ENCODE measurements at places on chromosomes 3 and 15. TPM values are rescaled to one million over a fixed set of nuclear protein-coding genes. Genes with fewer than 3 reads are reported as not detected.

The ADGRG7 gene
- total RNA-seq: 27.0 TPM

GRCh38 chr3:58214484-58215316, 3.9 kb upstream of the DNASE1L3 start:
- peak; percentile 40 for DNase-seq

DNA sequence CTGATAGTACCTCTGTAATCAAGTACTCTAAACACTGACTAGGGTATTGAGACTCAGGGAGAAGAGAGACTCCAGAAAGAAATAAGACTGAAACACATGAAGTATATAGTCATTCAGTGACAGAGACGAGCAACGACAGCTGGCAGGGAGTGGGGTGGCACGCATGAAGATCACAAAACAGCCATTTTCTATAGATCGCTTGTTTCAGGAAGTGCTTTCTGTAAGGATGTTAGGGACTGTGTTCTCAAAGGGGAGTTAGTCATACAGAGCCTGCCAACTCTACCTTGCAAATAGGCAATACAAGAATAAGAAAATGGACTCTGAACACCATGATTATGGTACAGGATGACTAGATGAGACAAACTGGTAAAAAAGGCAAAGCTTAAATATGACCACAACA, 139.5 kb downstream of the TBL1XR1 start:
- DNase-seq: peak; percentile 42

DNA sequence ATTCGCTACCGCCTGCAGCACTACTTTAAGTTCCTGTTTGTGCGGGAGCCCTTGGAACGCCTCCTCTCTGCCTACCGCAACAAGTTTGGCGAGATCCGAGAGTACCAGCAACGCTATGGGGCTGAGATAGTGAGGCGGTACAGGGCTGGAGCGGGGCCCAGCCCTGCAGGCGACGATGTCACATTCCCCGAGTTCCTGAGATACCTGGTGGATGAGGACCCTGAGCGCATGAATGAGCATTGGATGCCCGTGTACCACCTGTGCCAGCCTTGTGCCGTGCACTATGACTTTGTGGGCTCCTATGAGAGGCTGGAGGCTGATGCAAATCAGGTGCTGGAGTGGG, 995 bp downstream of the CHST14 start:
- DNase-seq: peak; percentile 41

- no peak for DNase-seq
Observed at GRCh38 chr15:70400766-70401541, 303.2 kb upstream of the TLE3 start.

The IMPG2 gene
- total RNA-seq: 0.29 TPM

DNA sequence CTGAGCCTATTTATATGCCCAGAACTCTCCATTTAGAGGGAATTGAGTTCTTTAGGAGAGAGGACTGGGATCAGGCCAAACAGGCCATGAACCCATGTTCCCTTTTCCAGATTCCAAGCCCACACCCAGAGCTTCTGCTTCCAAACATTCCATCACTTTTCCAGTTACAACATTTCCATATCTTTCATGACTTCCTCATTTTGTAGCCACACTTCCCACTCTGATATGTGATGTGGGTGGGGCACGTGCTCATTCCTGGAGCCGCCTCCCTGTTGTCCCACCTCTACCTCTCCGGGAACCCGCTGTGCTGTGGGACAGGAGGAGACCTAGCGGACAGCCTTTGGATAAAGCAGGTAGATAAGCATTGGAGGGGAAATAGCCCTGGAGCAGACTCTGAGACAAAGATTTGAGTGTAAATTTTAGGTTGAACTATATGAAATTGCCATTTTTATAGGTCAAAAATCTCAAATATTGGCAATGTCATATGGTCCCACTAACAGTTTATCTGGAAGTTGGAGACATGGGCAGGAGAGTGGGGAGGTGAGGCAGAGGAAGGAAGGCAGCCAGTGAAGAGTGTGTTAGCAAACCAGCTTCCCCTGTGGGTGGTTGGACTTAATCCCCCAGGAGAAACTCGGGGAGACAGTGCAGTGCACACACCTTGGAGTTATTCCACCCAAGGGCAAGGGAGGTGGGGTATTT, 31.8 kb downstream of the CYP8B1 start:
- no peak for DNase-seq

DNA sequence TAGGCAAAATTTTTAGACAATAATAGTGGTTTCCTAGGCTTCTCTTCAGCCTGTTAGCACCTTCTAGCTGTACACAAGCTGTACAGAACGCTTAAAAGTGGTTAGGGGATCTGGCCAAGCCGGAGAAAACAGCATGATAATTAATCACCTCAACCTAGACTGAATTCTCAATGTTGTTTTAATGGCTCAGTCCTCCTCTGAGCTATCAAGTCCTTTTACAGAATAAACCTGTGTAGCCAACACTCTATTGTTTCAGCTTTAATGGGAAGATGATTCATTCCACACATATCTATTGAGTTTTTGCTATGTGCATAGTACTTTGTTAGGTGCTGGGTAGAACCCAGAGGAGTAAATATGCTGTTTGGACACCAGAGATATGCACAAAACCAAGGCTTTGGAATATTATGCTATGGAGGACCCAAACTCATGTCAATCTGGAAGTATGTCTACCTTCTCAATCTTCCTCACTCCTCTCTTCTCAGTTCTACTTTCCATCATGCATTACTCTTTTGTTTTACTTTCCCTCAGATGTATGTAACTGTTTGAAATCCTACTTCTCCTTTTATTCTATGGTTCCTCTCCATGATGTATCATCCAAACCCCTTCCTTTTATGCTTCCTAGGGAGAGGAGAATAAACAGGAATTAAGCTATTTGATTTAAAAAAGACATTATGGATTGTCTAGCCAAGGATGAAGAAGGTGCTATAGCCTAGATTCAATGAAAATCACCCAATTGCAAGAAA, 27.6 kb upstream of the UBE2E2 start:
- no peak for DNase-seq

- DNase-seq: peak; percentile 56
Observed at GRCh38 chr3:129161860-129162271, 1.0 kb upstream of the ISY1 start.

GRCh38 chr3:24519368-24520100, 24.9 kb upstream of the THRB start:
- DNase-seq: no peak

The ZPLD1 gene
- total RNA-seq: not detected

- DNase-seq: no peak
Observed at GRCh38 chr3:21436835-21437234, 314.2 kb downstream of the ZNF385D start.

DNA sequence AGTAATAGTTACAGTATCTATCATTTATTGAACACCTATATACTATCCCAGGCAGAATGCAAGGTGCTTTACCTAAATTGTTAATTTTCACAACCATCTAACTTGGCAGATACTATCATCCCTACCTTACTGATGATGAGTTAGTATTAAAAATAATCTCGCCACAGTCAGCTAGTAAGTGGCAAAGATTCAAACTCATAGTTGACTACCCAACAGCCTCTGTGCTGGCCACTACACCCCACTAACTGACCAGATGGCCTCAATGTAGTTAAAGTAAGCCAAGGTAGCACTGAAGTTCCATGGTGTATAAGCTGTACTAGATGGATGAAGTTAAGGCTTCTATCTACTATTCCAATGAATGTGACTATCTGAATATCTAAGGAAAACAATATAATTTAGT, 44.8 kb downstream of the PEAK1 start:
- no peak for DNase-seq

GRCh38 chr3:13563911-13564310, 15.0 kb downstream of the FBLN2 start:
- DNase-seq: no peak

DNA sequence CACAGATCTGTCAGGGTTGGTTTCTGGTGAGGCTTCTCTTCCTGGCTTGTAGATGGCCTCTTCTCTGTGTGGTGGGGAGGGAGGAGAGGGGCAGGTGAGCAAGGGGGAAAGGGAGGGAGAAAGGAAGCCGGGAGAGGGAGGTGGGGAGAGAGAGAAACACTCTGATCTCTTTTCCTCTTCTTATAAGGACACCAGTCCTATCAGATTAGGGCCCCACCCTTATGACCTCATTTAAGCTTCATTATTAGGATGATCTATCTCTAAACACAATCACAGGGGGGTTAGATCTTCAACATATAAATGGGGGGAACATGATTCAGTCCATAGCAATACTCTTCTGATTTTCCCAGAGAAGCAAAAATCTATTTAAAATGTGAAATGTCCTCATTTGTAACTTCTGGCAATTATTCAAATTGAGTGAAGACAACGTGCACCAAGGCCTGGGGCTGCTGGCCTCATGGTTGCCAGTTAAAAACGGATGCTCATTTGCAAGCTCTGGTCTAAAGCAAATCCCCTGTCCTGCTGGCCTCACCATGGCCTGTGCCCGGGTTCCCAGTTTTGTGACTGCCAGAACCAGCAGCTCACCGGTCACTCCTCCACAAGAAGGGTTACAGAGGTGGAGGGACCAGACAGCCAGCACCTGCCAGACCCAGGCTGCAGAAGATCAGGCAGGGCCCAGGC, 8.3 kb downstream of the POMGNT2 start:
- no peak for DNase-seq

The GOLGA8J gene
- not detected for total RNA-seq

DNA sequence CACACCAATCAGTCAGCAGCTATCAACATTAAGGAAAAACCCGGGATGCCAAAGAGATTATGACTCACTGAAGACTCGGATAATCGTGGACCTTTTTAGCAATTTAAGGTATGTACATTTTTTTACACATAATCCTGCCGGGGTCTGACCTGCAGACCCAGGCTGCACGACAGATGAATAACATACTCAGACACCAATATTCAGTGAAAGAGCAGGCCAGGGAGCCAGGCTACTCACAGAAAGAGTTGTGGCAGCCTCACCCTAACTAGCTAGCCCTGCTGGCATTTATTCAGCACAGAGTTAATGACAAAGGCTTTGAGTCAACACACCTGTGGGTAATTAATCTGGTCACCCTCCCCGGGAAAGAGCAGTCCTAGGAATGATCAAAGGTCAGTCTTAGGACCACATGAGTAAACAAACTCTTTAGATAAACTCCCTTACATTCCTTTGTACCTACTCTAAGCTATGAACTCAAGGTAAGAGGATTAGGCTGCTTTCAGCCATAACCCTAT, 727.5 kb downstream of the TBL1XR1 start:
- DNase-seq: no peak

DNA sequence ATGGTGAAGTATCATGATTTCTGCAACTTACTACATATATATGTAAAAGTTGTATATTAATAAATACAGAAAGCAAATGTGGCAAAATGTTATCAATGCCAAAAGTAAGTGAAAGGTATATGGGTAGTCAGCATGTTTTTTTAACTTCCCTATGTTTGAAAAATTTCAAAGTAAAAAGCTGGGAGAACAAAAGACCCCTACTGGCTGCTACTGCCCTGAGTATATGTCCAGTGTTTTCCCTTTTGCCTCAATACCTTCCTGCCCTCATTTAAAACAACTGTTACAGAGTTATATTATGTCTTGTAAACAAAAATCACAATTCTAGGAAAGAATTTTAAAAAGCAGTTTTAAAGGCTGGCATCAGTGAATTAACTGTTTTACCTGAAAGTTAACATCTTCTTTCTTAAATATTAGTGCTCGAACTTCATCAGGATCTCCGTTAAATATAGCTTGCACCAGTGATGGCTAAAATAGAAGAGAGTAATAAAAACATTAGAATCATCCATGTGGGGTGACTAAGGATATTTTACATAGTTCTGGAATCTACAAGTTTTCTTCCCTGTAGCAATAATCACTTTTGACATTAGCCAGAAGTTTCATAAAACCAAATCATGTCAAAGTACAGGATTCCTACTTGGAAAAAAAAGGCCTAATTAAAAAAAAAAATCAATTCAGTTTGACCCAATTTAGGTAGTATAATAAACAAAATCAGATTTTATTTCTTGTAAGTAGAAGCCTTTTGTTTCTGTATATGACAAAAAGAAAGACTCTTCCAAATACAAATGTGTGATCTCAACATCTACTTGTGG, 2.7 kb downstream of the ANKRD28 start:
- DNase-seq: no peak

The ALDH1L1 gene
- not detected for total RNA-seq

The ADPRH gene
- total RNA-seq: 3.2 TPM

- DNase-seq: no peak
Observed at GRCh38 chr3:60812502-60812901, 438.8 kb downstream of the FHIT start.

DNA sequence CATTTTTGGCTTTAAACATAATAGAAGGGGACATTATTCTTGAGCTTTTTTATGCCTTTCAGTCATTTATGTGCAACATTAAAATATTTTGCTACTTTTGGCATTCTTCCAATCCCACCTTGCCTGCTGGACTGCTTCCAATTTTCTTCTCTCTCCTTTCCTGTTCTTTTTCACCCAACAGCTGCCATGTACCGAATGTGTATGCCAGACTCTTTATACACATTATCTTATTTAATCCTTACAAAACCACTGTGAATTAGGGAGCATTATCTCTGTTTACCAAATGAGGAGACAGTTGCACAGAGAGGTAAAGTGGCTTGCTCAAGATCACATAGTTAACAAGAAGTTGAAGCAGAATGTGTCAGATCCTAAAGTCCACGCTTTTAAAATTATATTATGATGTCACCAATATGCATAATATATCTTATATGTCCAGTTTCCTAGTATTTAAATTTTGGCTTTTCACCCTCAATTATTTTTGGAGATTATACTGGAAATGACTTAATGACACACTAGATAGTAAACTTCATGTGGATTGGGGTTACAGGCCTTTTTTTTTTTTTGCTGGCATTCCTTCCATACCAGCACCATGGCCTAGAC, 231.5 kb downstream of the THRB start:
- no peak for DNase-seq
